ENCODE measurements at places on chromosomes 3 and 15.

GRCh38 chr3:27134171-27134796, 234.9 kb downstream of the NEK10 start:
- no peak for DNase-seq

DNA sequence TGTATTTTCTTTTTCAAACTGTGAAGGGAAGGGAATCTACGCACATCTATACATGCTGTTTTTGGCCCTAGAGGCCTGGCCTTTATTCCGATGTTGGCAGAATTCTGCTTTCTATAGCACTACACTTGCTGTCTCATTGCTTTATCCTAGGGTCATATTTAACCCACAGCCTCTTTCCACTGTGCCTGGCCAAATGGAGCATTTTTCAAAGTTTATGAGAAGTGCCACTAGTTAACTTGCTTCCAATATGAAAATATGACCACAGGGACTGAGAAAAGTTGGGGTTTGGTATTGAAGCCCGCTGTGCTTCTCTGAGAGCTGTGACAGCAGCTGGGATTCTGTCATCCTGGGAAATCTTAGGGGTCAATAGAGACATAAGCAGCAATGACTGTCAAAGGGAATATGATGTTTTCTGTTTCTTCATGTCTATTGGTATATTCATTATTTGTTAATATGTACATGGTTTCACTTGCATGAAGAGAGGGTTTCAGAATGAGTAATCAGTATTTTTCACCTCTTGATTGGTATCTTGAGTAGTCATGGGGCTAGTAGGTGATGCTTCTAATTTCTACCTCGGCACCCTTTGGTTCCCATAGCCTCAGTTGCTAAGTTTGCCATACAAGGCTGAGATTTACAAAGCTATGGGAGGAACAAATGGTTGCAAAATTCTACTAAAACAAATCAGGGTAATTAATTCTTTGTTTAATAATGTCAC, 275.8 kb upstream of the RBMS3 start:
- DNase-seq, result no peak

GRCh38 chr3:72388117-72388516, 460.1 kb downstream of the SHQ1 start:
- no peak for DNase-seq

DNA sequence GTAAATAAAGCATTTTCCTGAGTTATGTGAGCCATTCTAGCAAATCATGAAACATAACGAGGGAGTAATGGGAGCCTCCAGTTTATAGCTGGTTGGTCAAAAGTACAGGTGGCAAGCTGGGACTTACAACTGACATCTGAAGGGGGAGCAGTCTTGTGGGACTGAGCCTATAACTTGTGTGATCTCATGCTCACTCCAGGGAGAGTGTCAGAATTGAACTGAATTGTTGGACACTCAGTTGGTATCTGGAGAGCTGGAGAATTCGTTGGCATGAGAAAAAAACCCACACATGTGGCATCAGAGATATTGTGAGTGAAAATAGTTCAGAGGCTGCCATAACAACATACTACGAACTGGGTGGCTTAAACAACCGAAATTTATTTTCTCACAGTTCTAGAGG, 22.8 kb upstream of the DENND6A start:
- no peak for DNase-seq

DNA sequence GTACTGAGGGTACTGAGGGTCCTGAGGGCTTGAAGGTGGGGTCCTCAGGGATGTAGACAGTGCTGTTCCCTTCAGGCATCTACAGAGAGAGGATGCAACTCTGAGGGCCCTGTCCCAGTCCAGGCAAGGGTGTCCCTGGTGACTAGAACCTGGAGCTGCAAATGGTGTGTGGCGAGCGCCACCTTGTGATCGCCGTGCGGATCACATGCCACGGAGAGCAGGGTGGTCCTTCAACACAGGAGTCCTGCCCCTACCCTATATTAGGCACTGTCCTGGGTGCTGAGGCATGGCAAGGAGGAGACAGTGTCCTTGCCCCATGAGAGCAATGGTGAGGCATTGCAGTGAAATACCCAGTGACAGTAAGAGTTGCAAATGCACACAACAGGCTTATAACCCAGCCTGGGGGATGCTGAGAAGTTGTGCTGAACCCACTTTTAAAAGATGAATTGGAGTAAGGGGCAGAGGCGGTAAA, 23.6 kb downstream of the RHCG start:
- DNase-seq, result no peak

GRCh38 chr3:182793663-182794454, 555 bp downstream of the ATP11B start:
- no peak for DNase-seq

DNA sequence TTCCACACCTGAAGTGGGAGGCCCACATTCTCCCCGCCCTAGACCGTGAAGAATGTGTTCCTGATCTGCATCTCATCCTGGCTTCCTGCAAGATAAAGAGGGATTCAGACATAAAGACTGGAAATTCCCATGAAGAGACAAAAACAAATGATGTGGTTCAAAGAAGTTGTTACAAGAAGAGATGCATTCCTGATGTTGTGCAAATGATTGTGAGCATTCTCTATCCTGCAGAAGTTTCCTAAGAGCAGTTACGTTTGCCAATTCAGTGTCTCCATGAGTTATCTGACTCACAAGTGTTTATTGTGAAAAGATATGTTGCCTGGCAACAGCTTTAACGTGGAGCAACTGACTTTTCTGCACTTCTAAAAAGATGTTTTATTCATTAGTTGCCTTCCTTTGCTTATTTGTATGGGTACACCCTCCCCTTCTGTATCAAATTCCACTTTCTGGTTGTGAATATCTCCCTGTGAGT, 107.8 kb downstream of the ZIC4 start:
- DNase-seq, result no peak

GRCh38 chr3:170424879-170425278, 6.2 kb downstream of the CLDN11 start:
- no peak for DNase-seq

DNA sequence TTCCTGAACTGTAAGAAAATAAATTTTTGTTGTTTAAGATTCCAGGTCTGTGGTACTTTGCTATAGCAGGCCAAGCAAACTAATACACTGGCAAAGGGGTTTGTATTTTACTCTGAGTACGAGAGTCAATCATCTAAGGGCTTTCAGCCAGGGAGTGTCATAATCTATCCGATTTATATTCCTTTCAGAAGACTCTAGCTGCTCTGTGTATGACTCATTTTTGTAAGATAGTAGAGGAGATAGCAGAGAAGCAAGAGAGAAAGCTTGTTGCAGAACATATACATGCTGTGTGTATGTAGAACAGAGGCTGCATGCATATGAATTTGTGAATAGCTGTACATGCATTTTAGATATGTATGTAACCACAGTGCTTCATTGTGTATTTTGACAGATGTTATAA, 577.9 kb upstream of the EPHA6 start:
- no peak for DNase-seq

DNA sequence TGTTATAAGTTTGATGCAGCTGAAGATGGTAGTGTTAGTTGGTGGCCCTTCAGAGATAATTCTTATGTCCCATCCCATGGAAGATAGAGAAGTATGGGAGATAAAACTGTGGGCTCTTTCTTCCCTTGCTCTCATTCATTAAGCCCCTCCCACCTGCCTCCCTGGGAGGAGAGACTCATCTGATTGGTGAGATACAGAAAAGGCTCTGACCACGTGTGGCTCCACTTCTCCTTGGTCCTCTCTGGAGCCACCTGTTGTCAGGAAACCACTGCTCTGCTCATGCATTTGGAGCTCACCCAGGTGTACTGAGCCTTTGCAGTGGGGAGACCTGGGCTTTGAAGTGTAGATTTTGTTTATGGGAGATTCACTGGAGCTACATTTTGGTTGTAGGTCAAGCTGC, 293.2 kb upstream of the RASGRP1 start:
- no peak for DNase-seq

- no peak for DNase-seq
Measured at GRCh38 chr3:128504533-128504915, 11.5 kb upstream of the GATA2 start.

DNA sequence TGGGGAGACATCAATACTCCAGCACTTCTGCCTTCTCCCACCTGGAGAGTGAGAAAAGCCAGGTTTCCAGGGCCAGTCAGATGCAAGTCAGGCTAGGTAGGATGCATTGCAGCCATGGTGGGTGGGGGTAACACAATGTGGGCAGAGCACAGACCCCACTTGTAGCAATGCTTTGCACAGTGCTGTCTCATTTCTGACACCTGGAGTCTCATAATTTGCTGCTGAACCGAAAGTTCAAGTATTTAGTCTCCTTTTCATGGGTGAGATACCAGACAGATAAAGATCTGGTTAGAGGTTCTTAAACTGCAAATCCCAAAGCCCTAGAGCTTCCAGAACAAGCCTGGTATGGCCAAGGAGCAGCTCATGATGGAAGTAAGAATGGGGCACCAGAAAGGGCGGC, 880.3 kb upstream of the CFAP20DC start:
- DNase-seq, result no peak

- no peak for DNase-seq
Measured at GRCh38 chr3:184380627-184381260, 890 bp downstream of the CHRD start.

DNA sequence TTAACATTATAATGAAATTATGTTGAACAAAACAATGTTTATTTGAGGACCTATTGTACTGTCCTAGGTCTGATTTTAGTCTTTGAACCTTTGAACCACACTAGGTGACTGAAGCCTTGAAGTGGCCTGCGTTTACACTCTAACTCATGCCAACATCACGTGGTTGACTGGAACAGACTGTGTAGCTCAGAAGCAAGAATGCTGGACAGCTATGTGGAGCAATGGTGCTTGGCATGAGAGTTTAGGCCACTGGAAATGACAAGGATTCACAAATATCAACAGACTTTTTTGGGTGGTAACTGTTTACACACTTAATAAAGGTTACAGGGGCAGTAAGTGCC, 391.5 kb downstream of the RAP2B start:
- DNase-seq, result no peak

- DNase-seq, result no peak
Measured at GRCh38 chr15:68349151-68349550, 71.6 kb downstream of the FEM1B start.

DNA sequence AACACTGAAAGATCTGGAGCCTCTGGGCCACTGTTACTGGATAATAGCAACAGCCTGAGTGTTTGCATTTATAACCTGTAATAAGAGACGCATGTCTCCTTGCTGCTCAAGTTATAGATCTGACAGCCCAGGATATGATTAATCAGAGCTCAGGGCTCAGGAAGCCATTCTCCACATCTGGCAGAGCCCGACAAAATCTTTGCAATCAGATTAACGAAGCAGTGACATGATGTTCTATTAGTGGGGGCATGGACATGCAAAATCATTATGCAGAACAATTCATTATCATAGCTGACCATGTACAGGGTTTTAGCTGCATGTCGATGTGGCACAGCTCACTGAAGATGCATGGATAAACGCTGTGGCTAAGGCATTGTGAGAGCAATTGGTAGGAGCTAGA, 730.3 kb downstream of the ZNF385D start:
- DNase-seq, result no peak

GRCh38 chr3:132662212-132662611, 2.1 kb downstream of the UBA5 start:
- no peak for DNase-seq

- no peak for DNase-seq
Measured at GRCh38 chr3:142481196-142481595, 33.4 kb upstream of the XRN1 start.

DNA sequence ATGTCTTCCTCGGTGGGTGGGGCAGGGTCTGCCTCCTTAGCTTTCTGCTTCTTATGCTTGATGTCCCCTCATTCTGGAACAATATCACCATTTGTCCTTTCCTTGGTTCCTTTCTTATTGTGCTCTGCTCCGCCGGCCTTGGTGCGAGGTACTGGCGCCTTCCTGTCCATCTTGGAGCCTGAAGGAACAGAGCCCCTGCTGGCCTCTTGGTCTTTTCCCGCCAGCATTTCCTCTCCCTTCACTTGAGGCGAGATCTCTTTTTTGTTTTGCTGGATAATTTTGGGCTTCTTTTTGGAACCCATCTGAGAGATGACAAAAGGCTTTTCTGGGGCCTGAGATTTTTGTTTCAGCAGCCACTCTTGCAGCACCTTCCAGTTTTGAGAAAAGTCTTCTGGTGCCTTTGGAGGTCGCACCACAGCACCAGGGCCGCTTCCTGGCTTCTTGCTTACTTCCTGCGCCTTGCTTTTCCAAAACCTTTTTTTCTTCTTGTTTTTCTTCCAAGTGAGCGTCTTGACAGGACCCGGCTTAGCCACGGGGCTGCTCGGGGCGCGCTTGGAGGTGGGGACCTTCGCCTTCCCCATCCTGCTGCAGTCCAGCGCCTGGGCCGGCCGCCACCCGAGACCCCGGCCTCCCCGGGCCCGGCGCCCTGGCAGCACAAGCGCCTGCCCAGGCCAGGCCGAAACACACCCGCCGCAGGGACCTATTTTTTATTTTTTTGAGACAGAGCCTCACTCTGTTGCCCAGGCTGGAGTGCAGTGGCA, 127.1 kb downstream of the KLF13 start:
- no peak for DNase-seq
